NCI-H524 treated with DMSO at 0.1 percent for 48 hours (cell line): ENCODE measurements at places on chromosomes 2 and 18.

- no peak for DNase-seq
Measured at GRCh38 chr2:230657462-230657861, 55.2 kb upstream of the CAB39 start.

DNA sequence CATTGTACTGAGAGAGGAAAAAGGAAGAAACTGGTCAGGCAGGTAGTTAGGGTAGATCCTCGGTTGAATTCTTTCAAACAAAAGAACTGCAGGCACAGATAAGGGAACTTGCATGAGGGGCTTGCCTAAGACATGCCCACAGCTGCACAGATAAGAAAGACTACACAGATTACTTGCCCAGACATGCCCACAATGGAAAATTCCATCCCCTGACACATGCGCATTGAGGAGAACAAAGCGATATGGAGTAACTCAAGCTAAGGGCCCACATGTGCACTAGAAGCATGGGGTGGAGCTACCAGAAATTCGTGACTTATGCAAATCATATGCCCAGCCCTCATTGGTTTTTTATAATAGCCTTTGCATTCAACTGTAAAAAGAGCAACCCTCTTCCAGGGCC lies 181.3 kb upstream of the ZNF521 start:
- DNase-seq, result no peak

GRCh38 chr2:41854227-41854626 lies 193.6 kb upstream of the PKDCC start:
- no peak for DNase-seq

GRCh38 chr2:240948905-240949790 lies 43.0 kb downstream of the CROCC2 start:
- no peak for DNase-seq

DNA sequence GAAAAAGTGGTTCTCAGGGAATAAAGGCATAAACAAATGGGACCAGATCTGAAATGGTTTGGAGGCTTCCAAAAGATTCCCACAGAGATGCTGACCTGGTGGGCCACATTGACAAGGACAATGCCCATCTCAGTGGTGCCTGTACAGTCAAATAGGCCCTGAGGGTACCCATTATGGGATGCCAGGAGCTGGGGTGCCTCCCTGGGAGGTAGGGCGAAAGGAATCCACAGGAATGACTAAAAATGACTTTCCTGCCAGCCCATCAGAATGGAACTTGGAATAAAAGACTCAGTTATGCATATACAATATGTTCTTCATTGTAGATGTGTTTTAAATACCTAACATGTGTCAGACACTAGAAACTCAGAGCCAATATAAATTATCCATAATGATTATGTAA lies 248.5 kb downstream of the RNF144A start:
- no peak for DNase-seq

DNA sequence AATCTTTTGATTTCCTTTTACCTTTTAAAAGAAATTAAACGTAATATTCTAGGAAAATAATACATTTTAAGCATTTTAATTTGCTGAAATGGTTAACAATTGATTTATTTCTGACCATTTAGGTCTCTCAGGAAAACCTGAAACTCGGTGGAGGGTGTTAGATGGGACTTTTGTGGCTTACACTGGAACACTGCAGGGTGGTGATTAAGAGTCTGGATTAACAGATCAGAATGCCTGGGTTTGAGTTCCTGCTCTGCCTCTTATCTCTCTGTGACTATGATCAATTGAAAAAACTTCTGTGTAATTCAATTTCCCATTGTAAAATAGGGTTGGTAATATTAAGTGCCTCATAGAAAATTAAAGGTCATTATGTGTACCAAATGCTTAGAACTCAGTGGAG lies 168.7 kb downstream of the UBE2E3 start:
- no peak for DNase-seq

- no peak for DNase-seq
Measured at GRCh38 chr2:62938126-62938525, 112.5 kb upstream of the OTX1 start.

DNA sequence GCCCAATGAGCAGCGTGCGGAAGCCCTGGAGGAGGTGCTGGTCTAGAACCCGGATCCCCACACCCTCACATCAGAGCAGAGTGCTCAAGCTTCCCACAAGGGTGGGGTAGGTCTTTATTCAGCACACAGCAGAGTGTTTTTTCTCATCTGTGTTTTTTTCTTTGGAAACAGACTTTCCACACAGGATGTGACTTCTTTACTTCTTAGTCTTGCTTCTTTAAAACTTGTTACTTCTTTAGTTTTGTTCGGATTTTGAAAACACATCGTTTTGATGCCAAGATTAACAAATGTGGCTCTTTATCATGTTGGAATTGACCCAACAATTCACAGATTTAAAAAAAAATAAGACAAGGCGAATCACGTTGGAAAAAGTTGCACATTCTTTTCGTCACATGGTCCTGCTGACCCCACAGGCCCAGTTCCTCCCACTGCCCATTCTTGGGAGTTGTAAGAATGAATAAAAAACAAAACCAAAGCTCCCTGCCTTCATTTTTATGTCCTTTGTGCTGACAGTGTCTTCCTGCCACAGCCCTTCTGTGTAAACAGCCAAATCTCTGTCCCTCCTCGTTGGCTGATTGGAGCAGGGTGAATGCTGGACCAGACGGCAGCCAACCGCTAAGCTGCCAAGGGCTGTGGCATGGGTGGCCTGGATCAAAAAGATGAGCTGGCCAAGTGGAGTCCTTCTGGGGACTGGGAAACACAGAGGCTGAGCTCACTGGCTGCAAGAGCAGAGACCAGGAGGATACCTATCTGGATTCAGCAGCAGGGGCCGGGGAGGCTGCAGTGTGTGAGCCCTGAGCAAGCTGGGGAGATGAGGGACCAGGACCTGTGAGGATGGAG lies 81.6 kb downstream of the TWIST2 start:
- no peak for DNase-seq
